ENCODE measurements at places on chromosomes 6 and 20.

DNA sequence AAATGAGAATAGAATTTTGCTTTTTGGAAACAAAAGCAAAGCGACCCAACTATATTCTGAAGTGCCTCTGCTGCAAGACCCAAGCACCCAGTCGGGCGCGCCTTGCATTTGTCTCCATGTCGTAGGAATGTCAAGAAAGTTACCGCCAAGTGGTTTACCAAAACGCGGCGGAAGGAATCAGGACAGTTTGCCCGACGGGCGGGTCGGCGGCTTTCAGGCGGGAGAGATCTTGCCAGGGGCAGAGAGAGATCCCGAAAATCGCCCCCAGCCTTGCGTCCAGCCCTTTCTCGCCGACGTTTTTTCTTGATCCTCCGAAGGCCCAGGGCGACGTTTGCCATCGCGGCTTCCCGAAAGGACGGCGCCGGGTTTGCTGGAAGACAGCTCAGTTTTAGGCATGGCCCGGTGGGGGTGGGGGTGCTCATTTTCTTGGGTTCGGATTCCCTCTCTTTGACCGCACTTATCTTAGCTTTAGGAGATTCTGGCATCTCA is 4.0 kb upstream of the LIN28B start:
- DNase-seq, result no peak

DNA sequence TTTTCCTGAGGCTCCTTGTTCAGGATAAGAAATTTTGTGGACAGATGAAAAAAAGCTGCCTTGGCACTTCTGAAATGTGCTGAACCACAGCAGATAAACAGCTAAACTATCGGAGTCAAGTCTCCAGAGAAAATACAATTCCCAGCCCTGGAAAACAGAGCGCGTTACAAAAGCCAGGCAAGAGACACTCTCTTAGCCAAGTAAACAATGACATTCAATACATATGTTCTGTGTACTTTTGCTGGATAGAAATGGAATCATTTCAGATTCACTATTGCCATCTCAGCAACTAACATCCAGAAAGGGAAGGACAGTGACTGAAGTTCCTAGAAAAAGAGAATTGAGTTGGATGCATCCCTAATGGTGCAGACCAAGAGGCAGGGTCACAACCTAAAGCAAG is 196.8 kb upstream of the NRSN1 start:
- no peak for DNase-seq

- no peak for DNase-seq
Measured at GRCh38 chr20:35146299-35146919, 727 bp downstream of the EDEM2 start.

- DNase-seq, result no peak
Measured at GRCh38 chr6:9121549-9121948, 686.2 kb upstream of the SLC35B3 start.

DNA sequence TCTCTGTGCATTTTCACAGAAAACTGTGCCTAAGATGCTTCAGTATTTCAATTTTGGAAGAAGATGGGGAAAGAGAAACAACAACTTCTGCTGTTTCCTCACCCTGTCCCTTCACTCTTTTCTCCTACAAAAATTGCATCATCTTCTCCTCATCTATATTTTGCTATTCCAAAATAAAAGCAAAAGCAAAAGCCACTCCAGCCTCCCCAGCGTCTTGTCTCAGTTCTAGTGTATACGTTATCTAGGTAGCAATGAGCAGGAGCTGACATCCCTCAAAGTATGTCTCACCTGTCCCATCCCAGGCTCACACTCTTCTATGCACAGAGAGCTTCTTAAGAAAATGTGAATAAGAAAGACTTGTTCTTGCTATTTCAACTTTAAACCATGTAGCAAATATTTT is 163.8 kb upstream of the TAB2 start:
- DNase-seq, result no peak

GRCh38 chr6:110619275-110619908 is 143.0 kb upstream of the SLC22A16 start:
- DNase-seq, result no peak

- DNase-seq, result no peak
Measured at GRCh38 chr20:63264519-63264918, 8.1 kb upstream of the ARFGAP1 start.

DNA sequence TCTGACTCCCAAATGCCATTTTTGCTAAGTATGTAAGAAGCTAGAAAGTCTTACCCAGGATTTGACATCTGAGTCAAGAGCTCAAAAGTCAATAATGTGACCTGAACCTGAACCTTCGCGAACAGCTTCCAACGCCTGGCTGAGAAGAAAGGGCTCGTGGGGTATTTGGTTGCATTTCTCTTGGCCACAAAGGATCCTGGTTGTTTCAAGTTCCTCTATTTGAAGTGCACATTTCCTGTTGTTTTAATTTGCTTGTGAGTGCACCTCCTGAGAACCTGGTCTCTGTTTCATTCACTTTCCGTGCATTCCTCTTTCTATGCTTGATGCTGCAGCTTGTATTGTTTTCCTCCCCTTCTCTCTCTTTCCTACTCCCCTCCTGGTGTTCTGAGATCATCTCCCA is 212.5 kb downstream of the FOXA2 start:
- no peak for DNase-seq

GRCh38 chr6:51927450-51927849 is 160.0 kb downstream of the PKHD1 start:
- no peak for DNase-seq

DNA sequence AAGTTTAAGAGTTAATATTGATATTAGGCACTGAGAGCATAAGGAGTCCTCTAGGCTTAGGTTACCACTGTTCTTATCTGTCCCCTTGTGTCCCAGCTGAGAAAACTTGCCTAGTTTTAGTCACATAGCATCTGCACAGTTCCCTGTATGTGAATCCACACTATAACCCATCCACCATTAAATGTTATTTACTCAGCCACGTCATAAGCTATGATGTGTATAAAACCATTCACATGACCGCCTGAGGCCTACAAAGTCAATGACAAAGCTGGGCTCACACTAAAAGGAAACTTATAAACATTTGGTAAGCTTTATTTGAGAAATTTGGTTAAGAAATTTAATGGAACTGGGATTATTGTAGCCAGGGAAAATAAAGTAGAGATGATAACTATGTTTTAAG is 59.2 kb upstream of the TFAP2D start:
- no peak for DNase-seq

DNA sequence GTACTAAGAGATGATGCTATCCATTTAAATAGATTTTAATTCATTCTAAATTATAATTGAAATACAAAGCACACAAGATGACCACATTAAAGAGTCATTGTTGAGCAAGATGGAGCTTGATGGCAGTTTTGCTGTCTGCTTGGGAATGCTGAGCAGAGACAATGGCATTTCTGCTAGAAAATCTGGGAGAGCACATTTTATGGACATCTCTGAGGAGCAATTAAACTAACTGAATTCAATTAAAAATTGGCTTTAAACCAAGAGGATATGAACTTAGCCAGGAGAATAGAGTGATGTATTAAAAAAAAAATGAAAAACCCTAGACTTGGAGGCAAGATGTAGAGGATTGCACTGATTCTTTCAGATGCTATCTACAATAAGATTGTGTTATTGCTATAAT is 19.1 kb upstream of the ADGRB3 start:
- no peak for DNase-seq

GRCh38 chr20:53387983-53388675 is 205.5 kb downstream of the ZNF217 start:
- DNase-seq, result no peak

DNA sequence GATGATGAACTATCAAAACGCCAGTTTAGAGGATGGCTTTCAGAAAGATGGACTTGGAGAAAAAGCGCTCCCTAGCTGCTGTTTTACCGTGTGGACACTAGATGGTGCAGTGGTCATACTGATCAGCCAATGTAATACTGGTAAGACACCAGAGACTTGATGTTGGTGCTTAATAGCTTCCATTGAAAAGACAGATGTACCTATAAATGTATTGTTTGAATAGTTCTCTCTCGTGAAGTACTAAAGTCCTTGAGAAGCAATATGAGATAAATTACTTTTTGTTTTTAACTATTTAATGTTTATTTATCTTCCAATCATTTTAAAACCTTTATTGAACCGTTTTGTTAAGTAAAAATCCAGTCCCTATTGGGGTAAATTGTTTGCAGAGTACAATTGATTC is 63.9 kb upstream of the FUCA2 start:
- DNase-seq, result peak; percentile 27
